ENCODE measurements at places on chromosomes 11 and 22. TPM values are rescaled to one million over a fixed set of nuclear protein-coding genes. Genes with fewer than 3 reads are reported as not detected.
A peak's percentile ranks its signal among the peaks of the same experiment; 100 is the strongest.

DNA sequence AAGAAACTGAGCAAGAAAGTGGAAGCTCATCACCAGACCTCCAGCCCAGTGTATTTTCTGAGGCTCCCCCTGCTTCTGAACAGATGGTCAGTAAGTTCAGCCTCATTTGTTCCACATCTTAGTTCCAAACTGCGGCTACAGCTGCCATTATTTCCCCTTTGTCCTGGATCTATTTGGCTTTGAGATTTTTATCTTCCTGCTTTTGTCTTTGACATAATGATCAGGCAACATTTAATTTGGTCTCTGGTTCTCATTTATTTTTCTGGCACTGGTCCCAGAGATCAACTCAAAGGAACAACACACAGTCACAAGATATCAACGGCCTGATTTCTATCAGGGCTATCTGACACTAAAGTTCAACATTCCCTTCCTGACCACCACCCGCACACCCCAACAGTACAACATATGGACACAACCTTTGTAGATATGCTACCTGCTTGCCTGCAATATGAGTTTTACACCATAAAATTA is 137.5 kb downstream of the FAM76B start:
- peak; percentile 16 for DNase-seq

- no peak for DNase-seq
Measured at GRCh38 chr11:76674517-76675400, 4.2 kb upstream of the LRRC32 start.

- DNase-seq: no peak
Measured at GRCh38 chr22:27711012-27711411, 90.5 kb downstream of the MN1 start.

DCPS gene
- 17.5 TPM for total RNA-seq

- no peak for DNase-seq
Measured at GRCh38 chr22:27317096-27317495, 484.5 kb downstream of the MN1 start.

- no peak for DNase-seq
Measured at GRCh38 chr11:12159351-12160099, 49.1 kb downstream of the MICAL2 start.

PRR14L gene
- total RNA-seq: 17.7 TPM

OR8K1 gene
- total RNA-seq: not detected

DNA sequence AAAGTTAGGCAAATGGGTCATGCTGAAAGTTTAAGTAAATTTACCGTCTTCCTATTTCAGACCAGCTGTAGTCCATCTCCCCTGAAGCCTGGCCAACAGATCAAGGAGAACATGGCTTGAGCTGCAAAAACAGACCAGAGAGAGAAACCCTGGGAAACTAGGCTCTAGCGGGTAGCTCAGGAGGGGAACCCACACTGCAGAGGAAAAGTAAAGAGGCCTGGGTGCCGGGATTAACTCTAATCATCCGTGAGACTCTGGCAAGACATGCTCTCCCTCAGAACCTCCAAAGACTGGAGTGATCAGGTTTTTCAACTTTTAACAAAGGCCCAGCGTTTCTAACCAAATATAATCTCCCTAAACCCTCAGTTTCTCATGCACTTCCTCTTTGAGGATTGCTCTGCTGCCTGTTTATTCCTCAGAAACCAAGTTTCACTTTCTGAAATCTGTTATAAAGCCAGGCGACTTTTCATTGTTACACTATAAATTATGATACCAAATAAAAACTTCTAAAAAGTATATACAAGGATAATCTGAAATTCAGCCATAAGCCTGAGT is 67.5 kb downstream of the GAB2 start:
- no peak for DNase-seq

DNA sequence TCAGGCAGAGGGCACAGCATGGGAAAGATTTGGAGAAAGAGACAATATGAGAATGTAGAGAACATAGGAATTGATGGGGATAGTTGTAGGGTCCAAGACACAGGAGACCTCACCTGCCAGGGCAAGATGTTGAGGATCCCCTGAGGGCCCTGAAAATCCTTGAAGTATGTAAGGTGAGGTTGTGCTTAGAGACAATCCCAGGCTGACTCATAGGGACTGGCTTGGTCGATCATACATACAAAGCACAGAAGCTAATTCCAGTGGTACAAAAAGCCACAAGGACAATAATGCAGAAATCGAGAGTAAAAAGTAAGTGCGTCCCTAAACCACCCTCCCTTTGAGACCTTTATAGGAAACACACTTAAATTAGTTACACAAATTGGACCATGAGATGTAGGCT is 468.2 kb downstream of the MIAT start:
- no peak for DNase-seq

AIFM3 gene
- total RNA-seq: 1.8 TPM

GRCh38 chr11:77842441-77843121 is 21.6 kb downstream of the AAMDC start:
- DNase-seq: no peak

DNA sequence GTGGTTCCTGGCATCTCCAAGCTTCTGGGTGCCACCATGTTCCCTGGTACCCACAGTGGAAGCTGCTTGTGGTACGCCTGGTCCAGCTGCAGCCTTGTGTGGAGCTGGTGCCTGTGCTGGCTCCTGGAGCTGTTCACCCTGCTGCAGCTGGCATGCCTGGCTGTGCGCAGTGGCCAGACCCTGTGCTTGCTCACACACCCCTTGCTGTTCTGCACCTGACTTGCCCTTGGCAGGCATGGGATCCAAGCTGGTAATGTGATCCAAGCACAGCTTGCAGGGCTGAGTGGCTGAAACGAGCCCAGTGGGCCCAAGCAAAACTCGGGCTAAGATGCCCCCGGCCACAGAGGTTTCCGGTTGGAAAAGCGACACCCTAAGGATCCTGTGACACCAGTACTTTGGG is 104.7 kb upstream of the CLMP start:
- no peak for DNase-seq
